Stimulated activated CD4-positive, alpha-beta T cell treated with anti-CD3 and anti-CD28 coated beads, TNF-alpha, amount 100 ng/mL, for 4 hours (primary cell): ENCODE measurements at places on chromosomes 1 and 21.
A peak's percentile ranks its signal among the peaks of the same experiment; 100 is the strongest.

DNA sequence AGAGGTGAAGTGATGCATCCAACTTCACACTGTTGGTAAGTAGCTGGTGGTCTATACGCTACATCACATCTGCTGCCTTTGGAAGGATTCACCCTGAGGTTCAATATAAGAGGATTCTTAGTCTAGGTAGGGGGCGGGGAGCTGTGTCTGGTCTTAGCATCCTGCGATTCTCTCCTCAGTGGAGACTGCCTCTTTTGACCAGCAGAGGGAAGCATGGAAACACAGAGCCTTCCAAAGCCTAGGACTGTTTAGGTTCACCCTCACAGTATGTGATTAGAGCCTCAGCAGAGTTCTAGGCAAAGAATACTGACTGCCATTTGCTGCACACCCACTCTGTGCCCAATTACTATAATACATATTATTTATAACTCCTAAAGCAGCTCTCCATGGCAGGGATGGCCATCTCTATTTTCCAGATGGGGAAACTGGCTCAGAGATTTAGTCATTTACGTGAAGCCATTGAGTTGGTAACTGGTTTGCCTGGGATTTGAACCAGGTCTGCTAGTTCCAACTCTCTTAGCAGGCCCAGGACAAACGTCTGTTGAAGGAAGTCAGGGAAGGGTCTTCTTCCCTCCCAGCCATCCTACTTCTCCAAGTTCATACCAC is 28.9 kb upstream of the EFCAB14 start:
- DNase-seq = no peak

DNA sequence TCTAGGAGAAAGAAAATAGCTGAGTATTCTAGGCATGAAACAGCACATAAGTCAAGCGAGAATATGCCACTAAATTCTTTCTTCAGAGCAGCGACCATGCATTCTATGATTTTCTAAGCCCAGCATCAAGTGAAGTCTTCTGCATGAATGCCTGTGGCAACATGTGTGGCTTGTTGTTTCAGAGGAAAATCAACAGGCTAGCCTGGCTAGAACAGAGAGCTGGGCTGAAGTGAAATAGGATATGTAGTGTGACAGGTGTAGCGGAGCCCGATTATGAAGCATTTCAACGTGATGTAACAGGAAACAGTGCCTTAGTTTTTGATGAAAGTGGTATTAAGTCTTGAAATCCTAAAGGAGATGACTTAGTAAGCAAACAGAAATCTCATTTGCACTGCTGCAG is 7.0 kb downstream of the CSDE1 start:
- DNase-seq = no peak

- no peak for DNase-seq
Measured at GRCh38 chr1:233707153-233707879, 93.4 kb downstream of the KCNK1 start.

DNA sequence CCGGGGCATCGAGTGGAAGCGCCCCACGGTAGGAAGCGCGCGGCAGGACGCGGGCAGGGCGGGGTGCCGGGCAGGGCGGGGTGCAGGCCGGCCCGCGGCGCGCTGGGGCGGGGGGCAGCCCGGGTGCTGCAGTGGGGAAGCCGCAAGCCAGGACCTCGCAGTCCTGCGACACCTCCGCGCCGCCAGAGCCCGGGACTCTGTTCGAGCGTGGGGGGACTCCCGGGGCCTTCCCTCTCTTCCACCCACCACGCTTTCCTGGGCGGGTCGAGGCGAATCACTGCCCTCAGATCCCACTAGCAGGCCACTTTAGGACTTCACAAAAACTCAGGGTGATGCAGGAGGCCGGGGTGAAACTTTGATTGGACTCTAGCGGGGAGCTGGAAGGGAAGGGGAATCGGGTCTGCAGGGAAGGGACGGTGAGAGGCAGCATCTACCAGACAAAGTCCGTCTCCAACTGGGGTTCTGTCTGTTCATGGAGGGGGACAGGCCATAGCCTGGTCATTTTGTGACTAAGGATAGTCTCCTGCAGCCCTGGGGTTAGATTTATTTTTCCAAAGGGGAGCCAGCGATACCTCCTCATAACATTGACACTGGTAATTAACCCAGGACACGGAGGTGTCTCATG is 623 bp downstream of the CAPN2 start:
- peak; percentile 15 for DNase-seq

DNA sequence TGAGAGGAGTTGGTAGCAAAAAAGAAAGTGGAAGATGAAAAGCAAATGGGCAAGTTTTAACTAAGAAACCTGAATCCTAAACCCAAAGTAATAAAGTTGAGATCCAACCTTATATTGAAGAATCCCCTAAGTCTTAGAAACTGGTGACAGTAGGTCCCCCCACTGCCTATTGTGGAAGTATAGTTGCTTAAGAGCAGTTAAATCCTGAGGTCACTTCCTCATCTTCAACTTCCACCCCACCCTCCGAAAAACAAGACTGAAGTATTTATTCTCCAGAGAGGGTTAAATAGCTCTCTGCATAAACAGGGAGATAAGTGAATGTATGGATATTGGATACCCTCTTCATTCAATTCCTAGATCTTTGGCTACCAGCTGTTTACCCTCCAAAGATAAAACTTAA is 3.3 kb upstream of the DSTYK start:
- no peak for DNase-seq

DNA sequence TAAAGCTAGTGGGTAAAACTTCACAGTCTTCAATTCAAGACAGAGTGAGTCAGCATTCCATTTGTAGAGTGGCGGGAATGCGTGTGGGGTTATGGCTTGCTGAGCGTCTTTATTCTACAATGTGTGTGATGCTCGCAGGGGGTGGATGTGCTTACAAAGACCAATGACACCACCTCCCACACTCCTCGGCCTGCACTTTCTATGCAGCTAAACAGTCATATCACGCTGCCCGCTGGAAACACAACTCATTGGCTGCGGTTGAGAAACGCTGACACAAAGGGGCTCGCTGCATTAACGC is 298.5 kb downstream of the PCP4 start:
- no peak for DNase-seq
